Natural killer cell (primary cell): ENCODE measurements at places on chromosomes 12 and 14. TPM values are rescaled to one million over a fixed set of nuclear protein-coding genes. Genes with fewer than 3 reads are reported as not detected.

DNA sequence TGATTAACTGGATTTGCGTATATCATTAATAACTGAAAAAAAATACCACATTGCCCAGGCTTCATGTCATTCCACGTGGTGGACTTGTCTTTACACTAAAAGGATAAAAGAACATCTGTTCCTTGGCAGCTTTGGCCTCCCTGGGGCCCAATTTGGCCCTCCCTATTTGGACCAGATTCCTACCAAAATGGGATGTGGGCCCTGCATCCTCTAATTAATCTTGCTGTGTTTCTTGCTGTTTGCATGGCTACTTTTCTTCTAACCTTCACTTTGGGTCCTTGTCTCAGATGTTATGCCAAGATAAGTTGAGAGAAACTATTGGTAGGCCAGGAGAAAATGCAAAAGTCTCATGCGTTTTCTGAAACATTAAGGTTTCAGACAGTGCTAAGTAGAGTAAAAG is 57.5 kb downstream of the PTHLH start:
- no peak for DNase-seq
- no peak overlapping the region for H3K4me3 ChIP-seq
- no peaks in the 10 kb centered on the region for H3K36me3 ChIP-seq
- H3K27ac ChIP-seq, result no peak overlapping the region

DNA sequence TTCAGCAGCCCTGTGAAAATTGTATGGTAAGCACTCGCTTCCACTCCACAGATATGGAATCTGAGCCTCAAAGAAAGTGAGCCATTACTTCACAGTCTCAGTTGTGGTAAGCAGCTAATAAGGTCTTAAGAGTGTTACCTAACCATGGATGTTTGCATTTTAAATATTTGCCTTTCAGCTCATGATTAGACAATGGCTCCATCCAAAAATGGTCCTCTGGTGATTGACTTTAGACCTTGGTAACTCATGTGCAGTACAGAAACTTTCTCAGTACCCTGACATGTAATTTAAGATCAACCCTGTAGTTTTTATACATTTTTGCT is 1.8 kb downstream of the A2M start:
- H3K4me3 ChIP-seq, result no peak overlapping the region
- H3K27me3 ChIP-seq, result no peaks in the 10 kb centered on the region
- H3K4me1 ChIP-seq, result peaks cover 5% of the 10 kb centered on the region

DNA sequence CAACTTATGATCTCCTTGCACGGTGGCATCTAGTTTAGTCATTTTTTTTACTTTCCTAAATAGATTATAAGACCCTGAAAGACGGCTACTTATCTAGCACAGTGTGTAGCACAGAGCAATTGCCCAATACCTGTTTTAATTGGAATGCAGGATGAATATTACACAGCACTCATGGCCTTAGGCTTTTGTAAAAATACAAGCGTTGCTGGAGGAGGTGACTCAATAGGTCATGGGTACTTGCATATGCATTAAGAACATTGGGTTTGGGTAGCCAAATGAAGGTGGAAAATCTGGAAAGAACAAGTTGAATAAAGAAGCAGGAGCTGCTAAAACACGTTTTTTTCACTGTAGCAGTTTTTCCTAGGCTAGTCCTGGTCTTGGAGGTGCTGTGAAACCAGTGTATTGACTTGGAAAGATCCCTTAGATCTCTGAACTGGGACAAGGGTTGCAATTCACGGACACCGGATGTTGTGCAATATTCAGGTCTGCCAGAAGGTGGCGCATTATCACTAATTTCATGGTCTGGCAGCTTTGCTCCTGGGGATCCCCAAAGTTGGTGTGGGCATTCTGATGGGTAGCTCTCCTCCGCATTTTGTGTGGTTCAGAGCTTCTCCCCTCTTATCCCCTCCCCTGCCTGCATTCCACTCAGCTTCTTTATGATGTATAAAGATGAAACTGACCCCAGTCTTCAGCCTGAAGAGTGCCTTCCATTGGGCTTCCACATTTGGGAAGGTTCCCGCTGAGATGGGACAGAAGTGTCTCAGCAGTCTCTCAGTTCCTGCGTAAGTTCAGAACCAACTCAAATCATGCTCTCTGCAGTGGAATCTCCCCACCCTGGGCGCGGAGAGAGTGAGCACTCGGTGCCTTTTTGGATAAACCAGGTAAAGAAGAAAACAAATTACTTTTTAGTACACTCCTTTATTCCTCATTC is 278.3 kb downstream of the NRXN3 start:
- H3K27ac ChIP-seq, result no peak overlapping the region
- no peak overlapping the region for H3K4me3 ChIP-seq
- no peaks in the 10 kb centered on the region for H3K4me1 ChIP-seq
- DNase-seq, result peak; percentile 23
- H3K36me3 ChIP-seq, result no peaks in the 10 kb centered on the region
- no peaks in the 10 kb centered on the region for H3K27me3 ChIP-seq

DNA sequence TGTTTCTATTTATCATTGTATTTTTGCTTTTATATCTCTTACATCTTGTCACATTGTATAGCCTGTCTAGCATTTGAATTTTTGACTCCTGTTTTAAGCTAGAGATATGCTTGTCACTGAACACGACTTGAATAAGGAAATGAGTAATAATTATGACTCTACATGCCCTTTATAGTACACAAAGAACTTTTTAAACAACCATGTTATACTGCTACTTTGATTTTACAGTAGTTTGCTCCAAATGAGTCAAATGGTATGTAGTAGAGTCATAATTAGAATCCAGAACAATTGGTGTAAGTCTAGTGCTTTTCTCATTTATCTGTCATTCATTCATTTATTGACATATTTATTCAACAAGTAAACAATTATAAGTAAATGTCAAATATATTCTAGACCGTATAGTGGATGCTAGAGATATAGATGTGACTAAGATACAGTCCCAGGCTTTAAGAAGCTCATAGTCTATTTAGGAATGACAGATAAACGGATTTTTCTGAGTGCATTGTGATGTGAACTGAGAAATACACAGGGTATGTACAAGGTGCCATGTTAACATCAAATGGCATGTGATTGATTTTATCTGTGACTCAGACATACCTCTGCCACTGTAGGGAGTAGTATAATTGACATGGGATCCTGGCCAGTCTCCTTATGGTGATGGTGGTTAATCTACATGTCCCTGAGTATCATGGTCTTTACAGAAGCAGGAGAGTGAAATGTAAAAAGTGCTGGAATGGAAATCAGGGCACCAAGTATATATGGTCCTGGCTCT is 799.7 kb downstream of the DIO2 start:
- H3K4me3 ChIP-seq, result no peak overlapping the region
- H3K36me3 ChIP-seq, result no peaks in the 10 kb centered on the region
- no peaks in the 10 kb centered on the region for H3K27me3 ChIP-seq
- DNase-seq, result no peak
- no peaks in the 10 kb centered on the region for H3K4me1 ChIP-seq

GRCh38 chr14:24681056-24681455 is 47.1 kb upstream of the GZMB start:
- DNase-seq, result no peak
- H3K4me3 ChIP-seq, result no peak overlapping the region
- H3K27me3 ChIP-seq, result no peaks in the 10 kb centered on the region

DNA sequence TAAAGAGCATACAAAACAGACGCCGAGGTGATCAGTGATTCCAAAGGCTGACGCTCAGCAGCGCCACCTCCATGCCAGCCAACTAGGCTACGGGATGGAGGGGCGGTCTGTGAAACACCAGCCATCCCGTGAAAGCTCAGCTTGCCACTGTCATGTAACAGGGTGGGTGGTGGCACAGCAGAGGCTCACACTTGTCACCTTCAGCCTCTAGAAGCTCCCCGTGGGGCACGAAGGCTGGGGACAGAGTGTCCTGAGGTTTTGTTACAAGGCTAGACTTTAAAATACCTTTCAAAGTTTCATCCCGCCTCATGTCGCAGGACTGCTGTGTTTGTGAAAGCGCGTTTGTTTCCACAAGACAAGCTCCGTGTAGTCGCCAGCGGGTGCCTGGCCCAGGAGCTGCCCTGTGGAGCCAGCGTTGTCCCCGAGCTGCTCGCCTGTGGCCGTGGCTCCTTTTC is 20.7 kb downstream of the XRCC3 start:
- H3K36me3 ChIP-seq, result peaks cover 39% of the 10 kb centered on the region
- no peak overlapping the region for H3K27ac ChIP-seq
- peaks cover 4% of the 10 kb centered on the region for H3K4me1 ChIP-seq
- H3K4me3 ChIP-seq, result no peak overlapping the region
- DNase-seq, result no peak

ZDHHC17 gene
- total RNA-seq, result 58.4 TPM

TMEM119 gene
- 0.70 TPM for total RNA-seq

DNA sequence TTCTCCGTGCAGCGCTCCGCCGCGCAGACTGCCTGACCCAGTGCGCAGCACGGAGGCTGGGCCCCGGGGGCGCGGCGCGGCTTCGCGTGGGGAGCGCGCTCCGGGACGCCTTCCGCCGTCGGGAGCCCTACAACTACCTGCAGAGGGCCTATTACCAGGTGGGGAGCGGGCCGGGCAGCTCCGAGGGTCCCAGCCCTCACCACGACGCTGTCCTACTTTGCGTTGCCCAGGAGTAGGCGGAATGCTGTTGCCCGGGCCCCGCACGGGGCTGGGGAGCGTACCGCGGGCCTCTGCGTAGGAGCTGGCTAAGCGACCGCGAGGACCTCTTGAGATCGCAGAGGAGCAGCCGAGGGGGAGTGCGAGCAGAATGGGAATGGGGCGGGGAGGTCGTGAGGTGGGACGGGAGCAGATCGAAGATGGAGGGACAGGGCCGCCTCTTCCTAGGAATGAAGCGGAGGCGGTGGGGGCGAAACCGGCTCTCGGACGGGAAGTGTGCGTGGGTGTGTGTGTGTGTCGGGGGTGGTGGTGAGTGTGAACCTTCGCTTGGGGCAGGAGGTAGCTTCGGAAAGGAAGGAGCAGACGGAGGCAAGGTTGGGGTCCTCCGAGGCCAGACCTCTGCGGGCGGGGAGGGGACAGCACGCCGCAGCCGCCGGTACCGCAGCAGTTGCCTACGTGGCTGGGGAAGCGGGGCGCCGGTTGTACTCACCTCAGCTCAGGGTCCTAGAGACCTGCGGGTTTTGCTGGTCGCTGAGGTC is 751 bp downstream of the P3H3 start:
- H3K27ac ChIP-seq, result no peak overlapping the region
- H3K4me1 ChIP-seq, result peaks cover 22% of the 10 kb centered on the region
- no peaks in the 10 kb centered on the region for H3K36me3 ChIP-seq
- peaks cover 44% of the 10 kb centered on the region for H3K27me3 ChIP-seq
- DNase-seq, result no peak

PARP2 gene
- total RNA-seq, result 22.2 TPM

NTF3 gene
- total RNA-seq, result not detected
